ENCODE measurements at places on chromosomes 4 and X. TPM values are rescaled to one million over a fixed set of nuclear protein-coding genes. Genes with fewer than 3 reads are reported as not detected.

DNA sequence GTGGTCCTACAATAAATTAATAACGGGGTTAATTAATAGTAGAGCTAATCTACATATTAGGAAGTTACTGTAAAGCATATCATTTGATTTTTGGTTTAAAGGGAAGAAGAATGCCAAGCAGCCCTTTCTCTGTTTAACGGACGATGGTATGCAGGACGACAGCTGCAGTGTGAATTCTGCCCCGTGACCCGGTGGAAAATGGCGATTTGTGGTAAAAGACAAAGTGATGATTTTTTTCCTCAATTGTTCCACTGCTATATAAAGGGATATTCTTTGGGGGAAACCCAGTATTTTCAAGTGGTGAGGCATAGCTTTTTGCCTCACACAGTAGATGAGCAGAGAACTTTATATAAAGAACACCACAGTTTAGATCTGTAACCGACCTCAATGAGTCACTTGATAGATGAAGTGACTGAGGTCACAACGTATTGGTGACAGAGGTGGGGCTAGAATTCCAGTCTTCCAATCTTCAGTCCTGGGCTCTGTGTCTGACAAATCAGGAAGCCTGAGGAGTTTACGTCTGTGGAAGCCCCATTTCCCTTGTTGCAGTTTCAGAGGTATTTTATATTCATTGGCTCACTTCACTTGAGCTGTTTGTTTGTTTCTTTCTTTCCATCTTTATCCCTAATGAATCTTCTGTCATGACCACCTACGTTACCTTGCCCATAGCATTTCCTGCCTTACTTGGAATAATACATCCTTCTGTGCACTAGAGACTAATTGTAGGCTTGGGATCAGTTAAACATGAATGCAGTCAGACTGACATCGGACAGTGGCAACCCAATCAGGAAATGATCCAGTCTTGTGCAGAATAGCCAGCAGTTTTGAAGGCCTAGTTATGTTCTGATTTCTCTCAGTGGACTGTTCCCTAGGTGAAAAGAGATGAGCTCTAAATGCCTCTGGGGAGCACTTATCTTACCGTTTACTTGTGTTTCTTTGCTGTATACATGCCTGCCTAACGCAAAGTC lies 30.1 kb downstream of the ZRSR2 start:
- no peak for DNase-seq

DNA sequence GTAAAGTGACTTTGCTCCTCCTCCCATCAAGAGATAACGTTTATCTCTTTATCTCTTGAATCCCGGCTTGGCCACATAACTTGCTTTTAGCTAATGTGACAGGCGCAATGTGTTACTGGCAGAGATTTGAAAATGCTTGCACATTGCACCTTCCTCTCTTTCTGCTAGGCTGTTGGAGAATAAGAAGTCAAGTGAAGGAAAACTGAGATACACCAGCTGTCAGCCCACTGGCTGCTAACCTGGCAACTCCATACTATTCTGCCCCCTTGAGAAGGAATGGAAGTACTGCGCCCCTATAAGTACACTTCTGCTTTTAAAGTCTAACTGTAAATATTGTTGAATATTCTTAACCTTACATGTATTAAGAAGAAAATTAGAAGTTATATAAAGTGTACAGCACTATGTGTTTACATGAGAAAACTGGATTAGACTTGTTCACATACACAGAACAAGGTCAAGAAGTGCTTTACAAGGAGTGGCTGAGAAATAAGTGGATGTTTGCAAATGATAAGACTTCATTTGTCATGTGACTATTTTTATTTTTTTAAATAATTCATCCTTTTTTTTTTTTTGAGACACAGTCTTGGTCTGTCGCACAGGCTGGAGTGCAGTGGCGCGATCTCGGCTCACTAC lies 424.5 kb upstream of the CTSO start:
- peak; percentile 81 for DNase-seq

The NOA1 gene
- 8.7 TPM for total RNA-seq

The RHOH gene
- total RNA-seq: 74.2 TPM
